ENCODE measurements at places on chromosomes 7 and 10.

GRCh38 chr7:135342887-135343286, 109.2 kb downstream of the STRA8 start:
- no peak for DNase-seq

DNA sequence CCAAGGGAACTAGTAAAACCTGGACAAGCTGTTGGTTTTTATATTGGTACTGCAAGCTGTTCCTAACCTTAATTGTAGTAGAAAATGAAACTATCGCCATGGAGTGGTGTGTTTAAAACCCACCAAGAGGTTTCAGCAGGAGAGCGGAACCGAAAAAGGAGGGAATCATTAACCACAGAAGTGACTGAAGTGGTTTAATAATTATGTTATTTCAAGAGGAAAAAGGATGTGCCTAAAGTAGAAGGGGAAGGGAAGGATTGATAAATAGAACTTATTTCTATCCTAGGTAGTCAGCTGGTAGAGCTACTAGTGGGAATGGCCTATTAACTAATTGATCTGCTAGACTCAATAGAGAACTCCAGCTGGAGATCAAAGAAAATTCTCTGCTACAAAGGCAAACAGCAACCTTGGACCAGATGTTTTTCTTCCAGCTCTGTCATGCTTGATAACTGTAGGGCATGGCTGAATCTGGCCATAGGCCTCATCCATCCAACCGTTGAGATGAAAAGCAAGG, 91.8 kb downstream of the BAMBI start:
- DNase-seq, result no peak

DNA sequence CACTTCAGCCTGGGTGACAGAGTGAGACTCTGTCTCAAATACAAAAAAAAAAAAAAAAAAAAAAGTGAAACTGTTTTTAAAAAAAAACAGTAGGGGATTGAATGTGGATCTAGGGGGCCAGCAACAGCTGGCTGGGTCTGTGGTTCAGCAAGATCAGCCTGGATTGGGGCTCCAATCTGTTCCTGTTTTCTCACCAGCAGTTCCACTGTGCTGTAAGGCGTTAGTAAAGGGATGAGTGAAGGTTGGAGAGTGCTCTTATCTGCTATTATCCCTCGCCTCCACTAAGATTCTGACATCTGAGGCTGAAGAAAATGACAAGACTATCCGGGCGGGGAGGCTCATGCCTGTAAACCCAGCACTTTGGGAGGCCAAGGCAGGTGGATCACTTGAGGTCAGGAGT, 41.6 kb upstream of the GTF2IRD1 start:
- no peak for DNase-seq

- DNase-seq, result no peak
Observed at GRCh38 chr7:144787127-144787526, 48.7 kb downstream of the TPK1 start.

DNA sequence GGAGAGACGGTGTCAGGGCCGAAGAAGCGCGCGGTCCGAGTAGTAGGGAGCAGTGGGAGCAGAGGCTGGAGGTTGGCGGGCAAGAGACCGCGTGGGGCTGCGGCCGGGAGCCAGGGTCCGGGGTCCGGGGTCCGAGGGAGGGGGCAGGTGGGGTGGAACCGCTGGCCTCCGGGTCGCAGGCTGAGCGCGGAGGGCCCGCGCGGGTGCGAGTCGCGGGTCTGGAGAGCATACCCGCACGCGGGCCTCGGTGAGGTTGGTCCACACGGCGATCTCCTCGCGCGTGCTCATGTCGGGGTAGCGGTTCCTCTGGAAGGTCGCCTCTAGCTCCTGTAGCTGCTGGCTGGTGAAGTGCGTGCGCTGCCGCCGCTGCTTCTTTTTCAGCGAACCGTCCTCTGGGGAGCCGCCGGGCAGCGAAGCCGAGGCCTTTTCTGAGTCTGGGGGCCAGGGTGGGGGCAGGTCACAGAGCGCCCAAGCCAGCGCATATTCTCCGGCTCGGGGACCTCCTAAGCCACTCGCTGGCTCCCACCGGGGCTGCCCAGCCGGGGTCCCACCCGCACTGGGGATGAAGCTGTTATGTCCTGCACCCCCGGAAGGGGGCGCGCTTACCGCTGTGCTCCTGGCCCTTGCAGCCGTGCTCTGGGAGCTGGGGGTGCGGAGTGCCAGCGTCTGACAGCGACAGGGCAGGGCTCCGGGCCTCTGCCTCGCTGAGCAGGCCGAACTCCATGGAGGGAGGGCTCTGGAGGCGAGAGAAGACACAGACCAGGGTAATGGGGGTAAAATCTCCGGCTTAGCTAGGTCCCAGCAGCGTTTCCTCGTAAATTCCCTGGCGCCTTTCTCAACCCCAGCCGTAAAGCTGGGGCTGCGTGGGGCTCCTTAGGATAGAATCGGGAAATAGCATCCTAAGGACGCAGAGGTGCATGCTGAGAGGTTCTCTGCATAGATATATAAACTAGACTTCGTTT, 5.5 kb downstream of the ELOVL3 start:
- no peak for DNase-seq

DNA sequence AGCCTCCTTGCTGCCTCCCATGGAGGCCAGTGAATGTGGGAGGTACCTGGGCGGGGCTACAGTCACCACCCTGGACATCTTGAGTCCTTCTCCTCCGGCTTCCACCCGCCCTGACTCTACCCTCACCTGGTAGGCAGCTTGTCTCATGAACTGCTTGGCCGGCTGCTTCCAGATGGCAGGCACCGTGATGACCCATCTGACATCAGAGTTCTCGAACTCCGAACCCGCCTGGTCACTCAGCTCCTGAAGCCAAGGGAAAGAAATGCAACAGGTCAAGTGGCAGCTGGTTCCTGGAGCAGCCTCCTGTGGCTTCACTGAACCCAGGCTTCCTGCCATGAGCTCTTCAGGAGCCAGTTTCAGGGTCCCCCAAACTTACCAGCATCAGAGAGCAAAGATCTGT, 50.1 kb downstream of the HSPA12A start:
- DNase-seq, result no peak

DNA sequence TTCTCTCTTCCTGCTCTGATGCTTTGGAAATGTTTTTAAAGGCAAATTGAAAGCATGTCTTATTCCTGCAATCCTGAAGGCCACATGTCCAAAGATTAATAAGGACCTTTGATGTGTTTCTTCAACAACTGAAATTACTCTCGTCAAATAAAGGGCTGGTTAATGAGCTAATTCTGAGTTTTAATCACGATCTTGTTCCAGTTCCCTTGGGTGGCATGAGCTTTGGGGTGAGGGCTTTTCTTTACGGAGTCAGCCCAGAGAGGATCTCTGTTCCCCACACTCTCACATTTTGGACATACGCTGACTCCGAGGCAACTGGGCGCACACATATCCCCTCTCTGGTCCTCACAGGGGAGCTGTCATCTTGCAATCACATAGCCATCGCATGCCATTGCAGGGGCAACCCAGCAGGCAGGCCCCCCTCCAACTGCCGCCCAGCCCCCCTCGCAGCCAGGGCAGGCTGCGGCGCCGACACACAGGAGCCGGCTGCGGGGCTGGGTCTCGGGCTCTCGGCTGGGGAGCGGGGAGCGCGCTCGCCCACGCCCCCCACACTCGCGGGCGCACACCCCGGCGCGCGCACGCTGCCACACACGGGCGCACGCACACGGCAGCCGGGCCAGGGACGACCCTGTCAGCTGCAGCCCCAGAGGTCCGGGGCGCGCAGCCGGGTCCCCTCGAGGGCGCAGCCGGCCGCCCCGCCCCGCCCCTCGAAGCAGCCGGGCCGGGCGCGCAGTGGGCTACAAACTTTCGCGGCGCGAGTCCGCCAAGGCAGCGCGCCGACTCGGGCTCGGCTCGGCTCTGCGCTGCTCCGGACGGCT, at the start of gene GDF10:
Gene GDF10 (plus strand): TSS at position 587 of the 818 bp plus-strand sequence. CDS start 455 bp downstream, outside the sequence.
- DNase-seq, result no peak

GRCh38 chr7:152867502-152867874, 107.9 kb downstream of the ACTR3B start:
- DNase-seq, result no peak

GRCh38 chr7:138932427-138932826, 48.8 kb downstream of the KIAA1549 start:
- DNase-seq, result no peak

- no peak for DNase-seq
Observed at GRCh38 chr10:7969623-7970022, 84.9 kb upstream of the GATA3 start.

DNA sequence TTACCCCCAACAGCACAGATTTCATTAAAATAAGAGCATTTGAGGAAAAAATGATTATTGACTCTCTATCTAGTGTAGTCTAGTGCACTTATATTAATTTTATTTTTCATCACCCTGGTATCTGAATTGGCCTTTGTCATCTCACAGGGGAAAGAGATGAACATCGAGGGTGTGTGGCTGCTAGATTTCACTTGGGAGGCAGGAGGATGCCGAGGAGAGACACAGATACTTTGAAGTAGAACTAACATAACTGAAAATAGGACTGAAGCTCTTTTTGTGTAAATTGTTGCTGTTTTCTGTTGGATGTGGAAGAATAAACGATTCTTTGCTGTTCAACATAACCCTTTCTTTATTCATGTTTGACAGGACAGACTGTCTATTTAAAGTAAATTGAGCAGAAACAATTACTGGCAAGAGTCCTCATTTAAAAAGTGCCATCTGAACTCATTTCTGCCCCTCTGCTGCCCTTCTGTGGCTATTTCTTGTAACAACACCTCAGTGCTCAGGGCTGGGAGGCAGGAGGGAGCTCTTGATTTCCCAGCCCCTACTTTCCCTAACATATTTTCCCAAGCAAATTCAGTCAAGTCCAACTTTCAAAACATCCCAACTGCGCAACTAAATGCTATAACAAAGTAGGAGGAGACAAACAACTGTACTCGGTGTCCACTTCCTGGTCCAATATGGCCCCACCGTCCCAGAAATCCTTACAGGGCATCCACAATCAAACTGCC, 15.6 kb downstream of the LYZL1 start:
- DNase-seq, result peak; percentile 55

GRCh38 chr7:99238558-99239341, 30.8 kb upstream of the KPNA7 start:
- DNase-seq, result no peak

DNA sequence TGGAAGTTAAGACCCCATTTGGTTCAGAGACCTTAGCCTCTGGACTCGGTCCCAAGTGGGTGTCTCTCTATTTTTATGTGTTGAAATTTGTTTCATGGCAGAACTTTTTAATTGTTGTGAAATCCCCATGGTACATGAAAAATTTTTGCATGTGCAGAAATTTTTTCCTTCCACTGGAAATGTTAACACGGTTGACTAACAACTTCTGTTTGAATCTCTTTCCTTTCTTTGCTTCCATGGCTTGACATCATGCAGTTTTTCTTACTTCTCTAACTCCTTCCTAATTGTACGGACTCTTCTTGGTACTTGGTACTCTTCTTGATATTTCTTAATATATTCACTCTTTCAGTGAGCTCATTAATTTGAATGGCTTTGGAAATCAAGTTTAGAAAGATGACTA, 18.3 kb downstream of the MDFIC start:
- DNase-seq, result no peak

DNA sequence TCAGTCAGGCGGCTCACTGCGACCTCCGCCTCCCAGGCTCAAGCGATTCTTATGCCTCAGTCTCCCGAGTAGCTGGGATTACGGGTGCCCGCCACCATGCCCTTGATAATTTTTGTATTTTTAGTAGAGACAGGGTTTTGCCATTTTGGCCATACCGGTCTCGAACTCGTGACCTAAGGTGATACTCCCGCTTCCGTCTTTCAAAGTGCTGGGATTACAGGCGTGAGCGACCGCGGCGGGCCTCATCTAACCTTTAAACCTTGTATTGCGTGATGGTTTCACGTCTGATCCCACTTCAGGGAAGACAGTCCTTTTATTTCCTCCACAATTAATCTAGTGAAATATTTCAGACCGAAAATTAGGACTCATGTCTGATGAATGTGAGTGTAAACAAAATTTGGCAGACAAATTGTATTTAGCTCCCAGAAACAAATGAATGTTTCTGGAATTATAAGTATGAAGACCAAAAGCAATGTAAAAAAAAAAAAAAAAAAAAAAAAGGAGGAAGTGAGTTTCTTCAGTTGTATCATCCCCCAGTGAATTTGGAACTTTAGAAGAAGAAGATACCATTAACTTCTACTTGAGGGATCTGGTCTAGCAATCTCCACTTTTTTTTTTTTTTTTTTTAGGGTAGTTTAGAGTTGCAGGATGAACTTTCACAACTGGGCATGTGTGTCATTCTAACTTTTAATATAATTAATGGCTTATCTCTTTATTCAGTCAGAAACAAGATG, 1.6 kb downstream of the NUP42 start:
- no peak for DNase-seq

- DNase-seq, result no peak
Observed at GRCh38 chr10:60162631-60163030, 227.0 kb downstream of the ANK3 start.

DNA sequence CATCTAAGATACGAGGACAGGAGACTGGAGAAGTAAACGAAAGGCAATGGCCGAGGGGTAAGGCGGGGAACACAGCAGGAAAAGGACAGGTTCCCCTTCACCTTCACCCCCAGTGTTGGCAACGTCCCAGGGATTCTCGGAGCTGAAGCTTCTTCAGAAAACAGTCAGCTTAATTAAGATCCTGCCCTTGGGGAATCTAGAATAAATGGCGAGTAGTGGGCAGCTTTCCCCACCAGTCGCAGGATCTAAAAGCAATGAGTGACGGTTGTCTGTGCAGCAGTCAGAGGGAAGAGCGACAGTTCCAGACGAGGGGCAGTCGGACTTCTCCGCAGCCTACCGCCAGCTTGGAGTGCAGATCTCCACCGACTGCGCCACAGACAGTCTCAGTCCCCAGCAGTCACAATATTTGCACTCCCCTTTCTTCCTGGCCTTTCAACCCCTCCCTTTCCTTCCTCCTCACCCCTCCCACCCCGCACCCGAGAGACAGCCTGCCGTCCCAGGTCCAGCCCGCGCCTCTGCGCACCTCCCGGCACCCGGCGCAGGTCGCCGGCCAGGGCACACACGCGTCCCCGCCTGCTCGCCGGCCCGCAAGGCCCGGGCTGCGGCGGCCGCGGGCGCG, 10.9 kb upstream of the SP8 start:
- DNase-seq, result no peak

- no peak for DNase-seq
Observed at GRCh38 chr10:124124123-124124768, 30.8 kb upstream of the CHST15 start.

DNA sequence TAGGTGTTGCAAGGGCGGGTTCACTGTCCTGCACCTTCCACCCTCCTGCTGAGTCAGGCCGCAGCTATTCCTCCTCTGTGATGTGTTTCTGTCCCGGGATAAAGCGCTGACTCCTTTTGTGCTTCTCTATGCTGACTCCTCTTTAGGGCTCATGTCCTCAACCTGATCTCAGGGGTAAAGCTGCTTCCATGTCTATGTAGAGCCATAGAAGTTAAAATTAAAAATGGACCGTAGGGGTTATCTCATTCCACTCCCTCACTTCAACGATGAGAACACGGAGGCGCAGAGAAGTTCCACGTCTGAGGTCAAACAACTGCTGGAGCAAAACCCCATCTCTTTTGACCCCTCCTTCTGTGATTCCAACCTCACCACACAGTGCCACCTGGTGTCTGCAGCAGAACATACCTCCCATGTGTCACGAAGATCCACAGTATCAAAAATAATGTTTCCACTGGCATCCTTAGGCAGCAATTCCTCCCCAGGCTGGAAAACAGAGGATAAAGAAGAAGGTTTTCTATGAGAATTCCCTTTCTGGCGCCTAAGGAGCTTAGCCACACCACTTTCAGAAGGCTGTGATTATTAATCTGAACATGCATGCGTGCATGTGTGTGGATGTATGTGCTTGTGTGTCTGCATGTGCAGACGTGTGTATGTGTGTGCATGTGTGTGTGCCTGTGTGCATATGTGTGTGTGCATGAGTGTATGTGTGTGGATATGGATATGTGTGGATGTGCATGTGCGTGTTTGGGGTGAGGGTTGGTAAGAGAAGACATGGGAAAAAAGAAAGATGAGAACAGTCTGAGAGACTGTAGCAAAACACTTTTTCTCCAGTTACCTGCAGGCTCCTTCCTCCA, 81.2 kb upstream of the UCN3 start:
- no peak for DNase-seq
